Breast epithelium (tissue), 4 donors: ENCODE measurements at places on chromosomes 16 and 17. TPM values are rescaled to one million over a fixed set of nuclear protein-coding genes. Genes with fewer than 3 reads are reported as not detected.

DNA sequence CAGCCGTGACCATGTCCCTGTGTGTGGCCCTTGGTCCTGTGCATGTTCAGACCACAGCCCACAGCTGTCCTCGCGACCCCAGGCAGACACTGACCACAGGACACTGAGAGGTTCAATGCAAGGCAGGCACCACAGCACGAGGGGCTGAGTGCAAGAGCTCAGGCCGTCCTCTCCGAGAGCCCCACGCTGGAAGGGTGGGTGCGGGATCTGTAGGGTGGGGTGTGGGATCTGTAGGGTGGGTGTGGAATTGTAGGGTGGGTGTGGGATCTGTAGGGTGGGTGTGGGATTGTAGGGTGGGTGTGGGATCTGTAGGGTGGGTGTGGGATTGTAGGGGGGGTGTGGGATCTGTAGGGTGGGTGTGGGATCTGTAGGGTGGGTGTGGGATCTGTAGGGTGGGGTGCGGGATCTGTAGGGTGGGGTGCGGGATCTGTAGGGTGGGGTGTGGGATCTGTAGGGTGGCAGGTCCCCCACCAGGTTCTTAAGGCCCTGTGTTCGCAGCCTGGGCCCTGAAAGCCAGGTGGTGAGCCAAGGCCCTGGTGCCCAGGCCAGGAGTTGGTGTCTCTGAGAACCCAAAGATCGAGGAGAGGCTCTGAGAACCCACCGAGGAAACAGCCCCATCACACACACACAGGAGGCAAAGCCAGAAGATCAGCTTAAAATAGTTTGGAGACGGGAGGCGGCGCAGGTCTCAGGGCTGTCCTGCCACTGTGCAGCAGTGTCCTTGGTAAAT is 48.2 kb downstream of the METRNL start:
- H3K27me3 ChIP-seq = no peaks in the 10 kb centered on the region
- H3K4me1 ChIP-seq = peaks cover 8% of the 10 kb centered on the region
- H3K4me3 ChIP-seq = no peak overlapping the region
- DNase-seq = peak; percentile 37
- H3K36me3 ChIP-seq = no peaks in the 10 kb centered on the region

DNA sequence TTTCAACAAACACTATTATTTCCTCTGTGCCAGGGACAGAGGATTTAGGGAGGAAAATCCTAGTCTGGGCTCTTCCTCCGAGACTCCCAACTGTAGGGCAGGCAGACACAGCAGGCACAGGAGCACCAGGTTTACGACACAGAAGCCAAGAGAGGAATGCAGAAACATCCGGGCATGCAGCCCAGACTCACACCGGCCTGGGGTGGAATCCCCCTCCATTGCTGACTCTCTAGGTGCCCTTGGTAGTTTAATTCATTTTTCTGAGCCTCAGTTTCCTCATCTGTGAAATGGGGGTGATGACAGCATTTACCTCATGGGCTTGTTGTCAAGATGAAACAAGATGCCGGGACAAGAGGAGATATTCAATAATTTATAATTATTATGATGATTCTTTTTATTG is 14.9 kb downstream of the CA4 start:
- H3K4me3 ChIP-seq = no peak overlapping the region
- DNase-seq = no peak
- no peaks in the 10 kb centered on the region for H3K27me3 ChIP-seq
- no peaks in the 10 kb centered on the region for H3K4me1 ChIP-seq
- H3K27ac ChIP-seq = no peak overlapping the region

- DNase-seq = peak; percentile 42
- no peaks in the 10 kb centered on the region for H3K36me3 ChIP-seq
- no peaks in the 10 kb centered on the region for H3K4me1 ChIP-seq
- peak overlapping the region; percentile 88 for H3K4me3 ChIP-seq
- peak overlapping the region; percentile 99 for H3K27ac ChIP-seq
Observed at GRCh38 chr16:71894229-71894920, 956 bp upstream of the IST1 start.

GRCh38 chr16:2081201-2082084 is 33.7 kb downstream of the TSC2 start:
- H3K27ac ChIP-seq = peak overlapping the region; percentile 75
- H3K4me3 ChIP-seq = no peak overlapping the region
- no peak for DNase-seq

CTRL gene
- total RNA-seq = 2.6 TPM

DNA sequence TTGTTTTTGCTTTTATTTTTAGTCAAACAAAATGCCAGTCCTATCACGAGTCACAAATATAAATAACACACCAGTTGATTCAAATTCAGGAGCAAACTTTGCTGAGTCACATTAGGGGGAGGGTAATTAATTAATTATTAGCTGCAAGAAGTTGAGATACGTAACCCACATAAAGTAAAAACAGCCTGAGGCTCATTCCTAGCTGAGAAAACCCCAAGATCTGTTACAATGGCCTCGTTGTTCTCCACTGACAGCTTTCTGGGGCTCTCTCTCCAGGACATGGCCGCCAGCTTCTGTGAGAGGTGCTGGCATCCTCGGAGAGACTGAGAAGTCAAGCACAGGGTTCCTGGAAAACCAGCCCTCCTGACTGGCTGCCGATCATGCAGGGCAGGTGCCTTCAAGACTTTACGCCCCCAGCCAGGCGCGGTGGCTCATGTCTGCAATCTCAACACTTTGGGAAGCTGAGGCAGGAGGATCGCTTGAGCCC is 11.1 kb downstream of the RAB40B start:
- H3K27ac ChIP-seq = peak overlapping the region; percentile 95
- H3K36me3 ChIP-seq = no peaks in the 10 kb centered on the region
- DNase-seq = peak; percentile 92
- no peaks in the 10 kb centered on the region for H3K4me1 ChIP-seq
